Neural crest cell (in vitro differentiated cells): ENCODE measurements at places on chromosomes 6 and 20. TPM values are rescaled to one million over a fixed set of nuclear protein-coding genes. Genes with fewer than 3 reads are reported as not detected.
A peak's percentile ranks its signal among the peaks of the same experiment; 100 is the strongest.

The FGD2 gene
- not detected in 2 replicates for total RNA-seq

GRCh38 chr20:9454791-9455190, 59.6 kb upstream of the LAMP5 start:
- no peak overlapping the region for H3K4me3 ChIP-seq
- H3K4me1 ChIP-seq, result no peaks in the 10 kb centered on the region
- H3K27ac ChIP-seq, result no peak overlapping the region
- DNase-seq, result no peak
- H3K27me3 ChIP-seq, result no peaks in the 10 kb centered on the region

- peaks cover 2% of the 10 kb centered on the region for H3K36me3 ChIP-seq
- peak overlapping the region; percentile 99 for H3K4me3 ChIP-seq
- peak overlapping the region; percentile 98 for H3K27ac ChIP-seq
- no peak for DNase-seq
- H3K27me3 ChIP-seq, result no peaks in the 10 kb centered on the region
- peaks cover 28% of the 10 kb centered on the region for H3K4me1 ChIP-seq
These were observed 763 bp downstream of the KLC4 start for GRCh38 chr6:43060034-43060754.

DNA sequence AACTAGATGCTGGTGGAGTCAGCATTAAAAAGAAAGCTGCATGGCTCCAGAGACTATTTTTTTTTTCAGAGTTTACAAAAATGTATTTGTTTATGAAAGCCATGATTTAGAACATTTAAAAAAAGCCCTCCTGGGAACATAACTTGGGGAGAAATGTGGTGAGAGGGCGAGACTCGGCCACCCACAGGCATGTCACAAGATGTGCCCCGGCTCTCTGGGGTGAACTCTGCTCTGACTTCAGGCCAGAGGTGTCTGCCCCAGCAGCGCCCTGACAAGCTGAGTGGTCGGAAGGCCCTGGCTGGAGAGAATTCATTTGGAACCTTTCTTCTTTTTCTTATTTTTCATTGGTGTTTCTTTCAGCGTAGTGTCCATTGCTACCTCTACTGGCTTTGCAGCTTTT, 21.7 kb upstream of the RFPL4B start:
- peaks cover 20% of the 10 kb centered on the region for H3K36me3 ChIP-seq
- no peak for DNase-seq
- no peak overlapping the region for H3K4me3 ChIP-seq
- H3K27me3 ChIP-seq, result no peaks in the 10 kb centered on the region
- H3K4me1 ChIP-seq, result peaks cover 30% of the 10 kb centered on the region

- no peaks in the 10 kb centered on the region for H3K4me1 ChIP-seq
- no peaks in the 10 kb centered on the region for H3K27me3 ChIP-seq
These were observed 10.0 kb downstream of the TXNDC5 start for GRCh38 chr6:7900621-7901020.
